Activated B cell treated with CpG ODN at 0.5 μM for 24 hours (primary cell): ENCODE measurements at places on chromosomes 3 and 15.

DNA sequence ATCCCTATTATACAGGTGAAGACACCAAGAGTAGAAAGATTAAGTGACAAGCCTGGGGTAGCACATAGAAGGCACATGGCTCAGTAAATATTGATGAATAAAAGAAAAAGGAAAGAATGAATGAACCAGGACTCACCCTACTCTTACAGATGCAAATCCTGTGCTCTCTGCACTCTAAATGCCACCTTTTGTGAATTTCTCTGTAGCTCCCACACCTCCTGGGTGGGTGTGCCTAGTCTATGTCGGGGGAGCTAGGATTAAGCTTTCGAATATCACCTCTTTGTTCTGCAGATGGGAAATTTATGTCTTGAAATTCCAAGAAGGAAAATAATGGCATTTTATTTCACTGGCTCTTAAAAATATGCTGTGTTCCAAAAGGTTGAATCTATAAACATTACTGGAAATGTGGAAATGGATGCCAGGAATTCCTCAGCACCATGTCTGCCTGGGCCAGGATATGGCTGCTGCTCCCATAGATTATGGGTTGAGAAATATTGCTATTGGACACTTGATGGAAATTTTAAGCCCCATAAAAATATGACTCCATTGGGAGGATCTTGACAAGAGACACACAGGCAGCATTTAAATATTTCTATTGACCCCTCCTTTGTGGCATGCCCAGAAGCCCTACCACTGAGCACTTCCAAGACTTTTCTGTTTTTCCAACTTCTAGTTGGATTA, 43.3 kb downstream of the CCNB2 start:
- no peak for DNase-seq

GRCh38 chr3:57179580-57180410, 14.6 kb upstream of the IL17RD start:
- DNase-seq = no peak

DNA sequence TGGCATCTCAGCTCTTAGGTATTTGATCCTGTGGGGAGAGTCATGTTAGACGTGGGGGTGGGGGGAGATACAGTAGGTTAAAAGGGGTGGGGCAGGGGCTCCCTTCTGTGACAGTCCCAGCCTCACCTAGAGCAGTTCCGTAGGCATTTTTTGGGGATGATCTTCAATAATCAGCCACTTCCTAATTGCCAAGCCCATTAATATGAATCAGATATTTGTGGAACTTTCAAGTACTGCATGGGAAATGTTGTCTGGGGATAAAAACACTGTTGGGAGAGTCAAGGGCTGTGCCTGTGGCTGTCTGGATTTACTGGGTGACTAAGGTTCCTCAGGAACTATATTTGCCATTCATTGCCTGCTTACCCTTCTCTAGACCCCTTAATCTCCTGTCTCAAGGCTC, 9.5 kb downstream of the C3orf52 start:
- DNase-seq = no peak

DNA sequence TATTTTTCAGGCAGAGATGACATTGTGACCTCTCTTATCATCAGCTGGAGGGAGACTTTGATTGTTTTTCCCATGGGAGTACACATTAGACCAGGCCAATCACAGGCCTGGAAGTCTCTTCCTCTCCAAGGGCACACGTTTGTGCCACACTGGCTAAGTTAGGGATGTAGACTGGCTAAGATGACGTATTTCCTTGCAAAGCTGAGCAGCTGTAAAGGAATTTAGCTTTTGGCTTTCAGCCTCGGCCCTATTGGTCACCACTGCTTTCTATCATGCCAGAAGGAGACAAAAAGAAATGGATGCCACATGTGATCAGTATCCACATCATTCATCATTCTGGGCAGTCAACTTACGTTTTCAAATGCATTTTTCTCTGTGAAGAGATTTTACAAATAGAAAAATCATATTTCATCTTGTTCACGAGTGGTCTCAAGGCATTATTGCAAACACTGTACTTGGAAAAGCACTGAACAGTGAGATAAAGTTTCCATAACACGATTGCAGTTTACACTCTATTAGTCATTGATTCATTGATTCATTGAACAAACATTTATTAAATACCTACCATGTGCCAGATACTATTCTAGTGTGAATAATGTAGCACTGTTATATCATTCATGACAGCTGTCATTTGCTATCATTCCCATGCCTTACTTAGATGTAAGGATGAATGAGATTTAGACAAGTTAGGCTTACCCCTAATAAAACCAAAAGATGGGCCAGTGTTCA, 27.0 kb upstream of the RNF7 start:
- no peak for DNase-seq

DNA sequence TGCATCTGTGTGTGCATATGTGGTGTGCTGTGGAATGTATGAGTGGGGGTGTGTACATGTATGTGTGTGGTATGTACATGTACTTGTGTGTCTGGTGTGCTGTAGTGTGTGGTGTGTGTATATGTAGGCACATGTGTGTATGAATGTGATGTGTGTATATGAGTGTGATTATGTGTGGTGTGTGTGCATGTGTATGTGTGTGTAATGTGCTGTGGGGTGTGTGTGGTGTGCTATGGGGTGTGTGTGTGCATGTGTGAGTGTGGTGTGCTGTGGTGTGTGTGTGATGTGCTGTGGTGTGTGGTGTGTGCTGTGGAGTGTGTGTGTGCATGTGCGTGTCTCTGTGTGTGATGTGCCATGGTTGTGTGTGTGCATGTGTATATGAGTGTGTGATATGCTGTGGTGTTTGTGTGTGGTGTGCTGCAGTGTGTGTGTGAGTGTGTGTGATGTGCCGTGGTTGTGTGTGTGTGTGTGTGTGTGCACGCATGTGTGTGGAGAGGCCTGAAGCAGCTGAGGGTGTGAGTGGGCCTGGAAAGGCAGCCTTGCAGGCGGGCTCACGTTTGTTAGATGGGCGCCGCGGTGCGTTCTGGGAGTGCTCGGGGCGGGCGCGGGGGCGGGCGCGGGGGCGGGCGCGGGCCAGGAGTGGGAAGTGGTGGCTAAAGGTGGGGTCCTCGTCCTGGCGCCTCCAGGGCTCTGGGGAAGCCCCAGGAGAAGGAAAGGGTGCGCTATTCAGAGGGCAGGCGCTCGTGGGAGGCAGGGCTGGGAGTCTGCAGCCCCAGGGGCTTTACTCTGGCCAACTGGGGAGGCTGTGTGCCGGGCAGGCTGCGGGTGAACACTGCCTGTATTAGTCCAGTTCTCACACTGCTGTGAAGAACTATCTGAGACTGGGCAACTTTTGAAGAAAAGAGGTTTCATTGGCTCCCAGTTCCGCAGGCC, 116.9 kb downstream of the GABRG3 start:
- no peak for DNase-seq

DNA sequence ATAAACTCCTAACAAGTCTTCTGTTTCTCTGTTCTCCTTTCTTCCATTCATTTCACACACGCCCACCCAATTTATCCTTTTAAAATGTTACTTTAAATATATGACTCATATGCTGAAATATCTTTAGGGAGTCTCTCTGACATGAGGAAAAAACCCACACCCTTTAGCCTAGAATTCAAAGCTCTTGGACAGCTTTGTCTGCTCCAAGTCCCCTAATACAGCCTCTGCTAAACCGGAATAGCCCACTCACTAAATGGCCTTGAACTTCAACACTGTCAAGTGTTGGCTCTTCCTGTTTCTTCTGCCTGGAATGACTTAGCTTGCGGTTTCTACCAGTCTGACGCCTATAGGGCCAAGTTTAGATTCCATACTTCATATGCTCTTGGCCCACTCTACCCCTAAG, 3.3 kb upstream of the CD96 start:
- DNase-seq = no peak

DNA sequence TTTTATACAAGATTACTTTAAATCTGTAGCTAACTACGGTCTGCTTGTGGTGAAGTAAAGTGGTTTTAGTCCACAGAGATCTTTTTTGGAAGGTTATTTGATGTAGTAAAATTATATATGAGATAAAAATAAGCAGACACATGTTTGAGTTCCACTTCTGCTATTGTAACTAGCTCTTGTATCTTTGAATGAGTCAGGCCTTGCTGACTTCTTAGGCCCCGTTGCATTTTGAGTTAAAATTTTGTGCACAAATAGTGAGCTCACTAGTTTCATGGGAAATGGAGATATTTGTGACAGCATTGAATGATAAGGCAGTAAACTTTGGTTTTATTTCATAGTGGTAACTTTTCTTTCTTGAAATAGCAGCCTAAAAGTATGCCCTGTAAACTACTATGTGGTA, 42.6 kb downstream of the ARIH1 start:
- DNase-seq = no peak

- no peak for DNase-seq
Measured at GRCh38 chr15:34721802-34722438, 32.9 kb downstream of the GJD2 start.

DNA sequence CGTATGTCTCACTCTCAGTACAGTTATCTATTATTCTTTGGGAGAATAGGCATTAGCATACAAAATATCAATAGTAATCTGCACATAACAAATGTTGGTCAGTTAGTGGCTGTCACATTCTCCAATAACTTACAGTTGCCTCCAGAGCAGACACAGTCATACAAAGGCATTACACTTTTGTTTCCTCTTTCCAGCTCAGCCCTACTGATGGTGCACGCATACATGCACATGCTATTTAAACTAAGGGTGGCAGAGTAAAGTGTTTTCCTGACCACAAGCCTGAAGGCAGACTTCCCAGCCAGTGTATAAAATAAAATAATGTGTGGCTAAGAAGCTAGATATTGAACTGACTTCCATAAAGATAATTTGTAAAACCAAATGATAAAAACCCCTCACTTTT, 47.6 kb downstream of the PHLDB2 start:
- no peak for DNase-seq
